Stimulated activated CD4-positive, alpha-beta T cell treated with anti-CD3 and anti-CD28 coated beads, Interleukin-4, amount 100 ng/mL, for 24 hours (primary cell): ENCODE measurements at places on chromosomes 16 and 17.
A peak's percentile ranks its signal among the peaks of the same experiment; 100 is the strongest.

GRCh38 chr17:36127911-36128310, 24.3 kb downstream of the CCL4 start:
- no peak for DNase-seq

- no peak for DNase-seq
These were observed 61.4 kb downstream of the NFATC3 start for GRCh38 chr16:68146585-68146984.

- no peak for DNase-seq
These were observed 14.7 kb downstream of the PEMT start for GRCh38 chr17:17576772-17577234.

- no peak for DNase-seq
These were observed 32.6 kb downstream of the SCPEP1 start for GRCh38 chr17:57010487-57010886.

DNA sequence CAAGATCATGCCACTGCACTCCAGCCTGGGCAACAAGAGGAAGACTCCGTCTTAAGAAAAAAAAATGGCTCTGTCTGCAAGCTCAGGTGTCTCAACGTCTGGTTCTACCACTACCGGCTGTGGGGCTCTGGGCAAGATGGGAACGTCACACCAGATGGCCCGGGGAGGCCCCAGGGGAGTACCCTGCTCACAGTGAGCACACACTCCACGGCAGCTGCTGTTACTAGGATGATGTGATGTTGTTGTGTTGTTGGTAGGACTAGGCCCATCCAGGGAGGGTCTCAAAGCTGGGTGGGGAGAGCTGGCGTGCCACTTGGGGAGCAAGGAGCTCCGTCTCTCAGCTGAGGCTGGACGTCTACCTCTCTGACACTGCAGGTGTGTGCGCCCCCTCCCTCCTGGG, 9.4 kb upstream of the NPTX1 start:
- DNase-seq = no peak

GRCh38 chr17:7886227-7887037, 2.2 kb upstream of the CHD3 start:
- DNase-seq = peak; percentile 61

DNA sequence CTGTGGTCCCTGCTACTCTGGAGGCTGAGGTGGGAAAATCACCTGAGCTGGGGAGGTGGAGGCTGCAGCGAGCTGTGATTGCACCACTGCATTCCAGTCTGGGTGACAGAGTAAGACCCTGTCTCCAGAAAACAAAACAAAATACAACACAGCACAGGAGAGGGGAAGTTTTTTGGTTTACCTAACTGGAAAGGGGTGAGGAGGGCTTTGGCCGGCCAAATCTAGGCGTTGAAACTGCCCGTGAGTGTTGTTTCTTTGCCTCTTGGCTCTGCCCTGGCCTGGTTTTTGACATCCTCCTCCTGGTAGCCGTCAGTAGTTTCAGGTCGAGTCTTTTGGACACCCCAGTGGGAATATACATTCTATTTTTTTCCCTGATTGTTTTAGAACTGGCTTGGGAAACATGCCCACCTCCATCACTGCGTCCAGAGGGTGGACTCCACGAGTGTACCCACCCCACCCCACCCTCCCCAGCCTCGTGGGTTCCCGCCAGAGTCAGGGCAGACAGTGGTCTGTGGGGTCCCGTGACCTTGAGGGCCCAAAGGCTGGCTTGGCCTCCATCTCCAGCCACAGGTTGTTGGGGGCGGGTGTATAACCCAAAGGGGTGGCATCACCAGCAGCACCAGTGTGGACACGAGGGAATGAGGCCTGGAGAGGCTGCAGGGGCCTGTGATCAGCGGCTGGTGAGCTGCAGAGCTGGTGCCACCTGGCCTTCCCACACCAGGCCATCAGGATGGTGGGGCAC, 42.7 kb downstream of the NT5M start:
- DNase-seq = no peak

DNA sequence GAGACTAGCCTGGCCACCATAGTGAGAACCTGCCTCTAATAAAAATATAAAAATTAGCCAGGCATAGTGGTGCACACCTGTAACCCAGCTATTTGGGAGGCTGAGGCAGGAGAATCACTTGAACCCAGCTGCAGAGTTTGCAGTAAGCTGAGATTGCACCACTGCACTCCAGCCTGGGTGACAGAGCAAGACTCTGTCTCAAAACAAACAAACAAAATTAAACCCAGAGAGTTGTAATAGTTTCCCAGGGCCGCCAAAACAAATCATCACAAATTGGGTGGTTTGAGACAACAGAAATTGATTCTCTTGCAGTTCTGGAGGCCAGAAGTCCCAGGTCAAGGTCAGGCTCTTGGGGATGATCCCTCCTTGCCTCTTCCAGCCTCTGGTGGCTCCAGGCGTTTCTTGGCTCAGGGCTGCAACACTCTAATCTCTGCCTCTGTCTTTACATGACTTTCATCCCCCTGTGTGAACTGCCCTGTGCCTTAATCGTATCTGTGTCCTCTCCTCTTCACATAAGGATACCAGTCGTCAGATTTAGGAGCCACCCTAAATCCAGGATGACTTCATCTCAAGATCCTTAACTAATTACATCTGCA, 100.3 kb upstream of the NOL11 start:
- no peak for DNase-seq

- no peak for DNase-seq
These were observed 30.2 kb upstream of the ARHGAP44 start for GRCh38 chr17:12759090-12759489.

DNA sequence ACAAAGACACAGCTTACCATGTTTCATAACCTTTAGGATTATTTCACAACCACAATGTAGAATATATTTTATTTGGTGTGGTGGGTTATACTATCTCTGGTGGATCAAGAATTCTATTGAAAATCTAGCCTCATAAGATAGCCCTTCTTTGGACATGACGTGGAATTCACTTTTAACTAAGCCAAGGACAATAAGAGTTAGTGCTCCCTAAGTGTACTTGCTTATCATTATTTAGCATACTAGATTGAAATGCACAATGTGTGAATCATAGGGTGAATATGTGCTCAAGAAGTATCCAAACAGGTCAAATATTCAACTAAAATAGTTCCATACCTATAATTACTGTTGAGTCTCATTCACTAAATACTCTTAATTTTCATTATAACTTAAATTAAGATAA, 1179.5 kb upstream of the GOT2 start:
- no peak for DNase-seq

DNA sequence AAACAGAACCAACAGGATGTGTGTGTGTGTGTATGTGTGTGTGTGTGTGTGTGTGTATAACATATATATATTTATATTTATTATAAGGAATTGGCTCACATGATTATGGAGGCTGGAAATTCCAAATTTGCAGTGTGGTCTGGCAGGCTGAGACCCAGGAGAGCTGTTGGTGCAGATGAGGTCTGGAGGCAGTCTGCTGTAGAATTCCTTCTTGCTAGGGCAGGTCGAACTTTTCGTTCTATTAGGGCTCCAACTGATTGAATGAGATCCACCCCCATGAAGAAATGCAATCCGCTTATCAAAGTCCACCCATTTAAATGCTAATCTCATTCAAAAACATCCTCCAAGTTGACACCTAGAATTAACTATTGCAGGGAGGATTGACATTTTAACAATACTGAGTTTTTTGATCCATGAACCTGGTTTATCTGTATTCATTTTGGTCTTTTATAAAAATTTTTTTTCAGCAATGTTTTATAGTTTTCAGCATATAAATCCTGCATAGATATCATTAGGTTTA, 85.0 kb downstream of the CYLD start:
- no peak for DNase-seq

DNA sequence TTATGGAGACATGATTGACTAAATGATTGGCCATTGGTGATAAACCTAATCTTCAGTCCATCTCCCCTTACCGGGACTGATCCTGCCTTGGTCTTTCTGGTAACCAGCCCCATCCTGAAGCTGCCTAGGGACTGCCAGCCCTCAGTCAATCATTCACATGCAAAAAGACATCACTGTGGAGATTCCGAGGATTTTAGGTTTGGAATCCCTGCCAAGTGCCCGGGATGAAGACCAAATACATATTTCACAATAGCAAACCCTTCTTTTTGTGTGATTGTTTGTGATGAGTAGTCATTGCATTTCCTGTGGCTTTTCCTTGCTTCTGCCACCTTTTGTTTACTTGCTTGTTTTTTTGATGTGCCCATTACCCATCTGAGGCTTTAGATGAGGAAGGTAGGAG, 44.0 kb downstream of the EPN2 start:
- no peak for DNase-seq

DNA sequence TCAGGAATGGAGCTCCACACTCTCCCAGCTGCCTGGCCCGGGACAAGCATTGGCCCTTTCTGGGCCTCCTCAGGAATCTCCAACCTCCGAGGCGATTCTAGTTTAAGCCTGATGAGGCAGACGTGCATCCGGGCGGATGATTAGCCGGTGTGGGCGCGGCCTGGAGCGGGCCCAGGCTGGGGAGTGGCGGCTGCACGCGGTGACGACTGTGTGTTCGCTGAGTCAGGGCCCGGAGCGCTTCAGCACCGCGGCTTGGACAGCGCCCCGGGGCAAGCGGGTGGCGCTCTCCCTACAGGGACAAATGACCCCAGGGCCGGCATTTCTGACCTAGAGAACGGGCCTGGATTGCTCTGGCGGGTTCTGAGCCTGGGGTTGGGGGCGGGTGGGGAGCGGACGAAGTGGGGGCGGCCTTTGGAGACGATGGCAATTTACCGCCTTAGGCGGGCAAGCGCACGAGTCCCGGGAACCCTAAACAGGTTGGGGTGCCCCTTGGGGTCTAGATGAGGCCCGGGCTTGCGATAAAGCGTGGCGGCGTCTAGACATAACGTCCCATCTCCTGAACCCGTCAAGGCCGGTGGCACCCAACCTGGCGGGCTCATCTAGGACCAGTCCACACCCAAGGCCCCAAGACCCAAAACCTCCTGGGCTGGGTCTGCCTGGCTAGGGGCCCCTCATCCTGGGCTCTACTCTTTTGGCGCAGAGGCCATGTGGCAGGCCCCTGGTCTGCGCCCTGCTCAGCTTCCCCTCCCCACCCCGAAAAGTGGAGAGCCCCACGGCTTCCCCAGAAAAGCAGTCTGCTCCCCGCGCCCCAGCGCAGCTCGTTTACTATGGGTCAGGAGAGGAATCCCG, 22.3 kb upstream of the ZNHIT3 start:
- peak; percentile 51 for DNase-seq

- no peak for DNase-seq
These were observed 524.4 kb upstream of the CDH5 start for GRCh38 chr16:65842067-65842466.

GRCh38 chr16:1678500-1679098, 520 bp downstream of the JPT2 start:
- DNase-seq = peak; percentile 46

DNA sequence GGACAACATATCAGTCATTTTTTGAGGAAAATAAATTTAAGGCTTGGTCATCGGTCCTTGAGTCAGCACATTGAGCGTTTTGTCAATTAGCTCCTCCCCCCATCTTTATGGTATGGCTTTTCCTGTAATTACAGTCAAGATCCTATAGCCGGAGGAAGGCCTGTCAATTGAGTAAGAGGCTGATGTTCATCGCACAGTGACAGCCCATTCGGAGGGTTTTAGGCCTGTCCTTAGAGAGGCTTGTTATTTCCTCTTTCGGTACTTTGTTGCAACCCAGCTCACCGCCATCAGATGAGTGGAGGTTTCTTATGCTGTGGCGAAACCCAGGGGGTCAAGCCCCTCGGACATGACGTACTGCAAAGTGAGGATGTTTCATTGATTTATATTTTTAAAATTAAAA, 395.2 kb downstream of the WWOX start:
- no peak for DNase-seq

DNA sequence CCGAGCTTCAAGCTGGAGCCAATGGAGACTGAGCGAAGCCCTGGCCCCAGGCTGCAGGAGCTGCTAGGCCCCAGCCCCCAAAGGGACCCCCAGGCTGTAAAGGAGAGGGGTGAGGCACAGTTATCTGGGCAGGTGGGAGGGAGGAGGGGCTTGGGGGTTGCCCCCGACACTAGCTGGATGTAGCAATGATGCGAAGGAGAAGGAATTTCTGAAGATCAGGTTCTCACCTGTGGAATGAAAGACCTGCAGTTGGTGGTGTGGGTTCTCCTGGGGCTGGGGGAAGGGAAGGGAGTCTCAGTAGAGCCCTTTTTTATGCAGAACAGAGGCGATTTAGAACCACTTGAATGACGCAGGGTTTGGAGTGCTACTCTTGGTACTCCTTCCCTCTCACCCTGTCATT, 1.8 kb downstream of the ZNF263 start:
- no peak for DNase-seq

DNA sequence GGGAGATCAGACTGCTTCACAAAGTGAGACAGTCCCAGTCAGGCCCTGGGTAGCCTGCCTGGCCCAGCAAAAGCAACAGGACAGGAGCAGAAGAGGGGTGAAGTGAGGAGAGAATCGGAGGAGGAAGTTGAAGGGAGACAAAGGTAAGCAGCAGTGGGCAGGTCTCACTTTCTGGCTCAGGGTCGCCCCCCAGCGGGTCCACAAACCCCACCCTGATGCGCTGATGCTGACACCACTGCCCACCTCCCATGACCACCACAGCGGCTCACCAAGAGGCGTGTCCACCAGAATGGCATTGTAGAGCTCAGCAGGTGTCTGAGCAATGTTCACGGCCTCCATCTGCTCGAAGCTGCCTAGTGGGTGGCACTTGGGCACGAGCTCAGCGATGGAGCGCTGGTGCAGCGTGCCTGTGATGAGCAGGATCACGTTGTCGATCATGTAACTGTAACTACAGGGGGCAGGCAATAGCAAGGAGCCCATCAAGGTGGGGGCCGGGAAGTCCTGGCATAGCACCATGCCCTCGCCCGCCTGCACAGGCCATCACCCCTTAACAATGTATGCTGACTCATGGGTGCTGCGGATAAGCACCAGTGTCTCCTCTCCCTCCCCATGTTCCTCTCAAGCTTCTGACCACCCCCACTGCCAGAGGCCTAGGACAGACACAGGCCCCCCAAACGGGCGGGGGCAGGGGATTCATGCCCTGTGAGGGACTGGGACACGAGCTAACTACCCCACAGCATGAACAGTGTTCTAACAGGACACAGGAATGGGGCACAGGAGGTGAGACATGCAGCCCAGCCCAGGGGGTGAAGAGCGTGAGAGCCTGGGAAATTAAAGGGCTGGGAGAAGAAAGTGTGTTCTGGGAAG, 13.6 kb downstream of the HSD11B2 start:
- DNase-seq = no peak

GRCh38 chr17:13127921-13128602, 110.2 kb upstream of the ELAC2 start:
- DNase-seq = no peak
